Psoas muscle (tissue), 8 donors: ENCODE measurements at places on chromosomes 2 and 18.

DNA sequence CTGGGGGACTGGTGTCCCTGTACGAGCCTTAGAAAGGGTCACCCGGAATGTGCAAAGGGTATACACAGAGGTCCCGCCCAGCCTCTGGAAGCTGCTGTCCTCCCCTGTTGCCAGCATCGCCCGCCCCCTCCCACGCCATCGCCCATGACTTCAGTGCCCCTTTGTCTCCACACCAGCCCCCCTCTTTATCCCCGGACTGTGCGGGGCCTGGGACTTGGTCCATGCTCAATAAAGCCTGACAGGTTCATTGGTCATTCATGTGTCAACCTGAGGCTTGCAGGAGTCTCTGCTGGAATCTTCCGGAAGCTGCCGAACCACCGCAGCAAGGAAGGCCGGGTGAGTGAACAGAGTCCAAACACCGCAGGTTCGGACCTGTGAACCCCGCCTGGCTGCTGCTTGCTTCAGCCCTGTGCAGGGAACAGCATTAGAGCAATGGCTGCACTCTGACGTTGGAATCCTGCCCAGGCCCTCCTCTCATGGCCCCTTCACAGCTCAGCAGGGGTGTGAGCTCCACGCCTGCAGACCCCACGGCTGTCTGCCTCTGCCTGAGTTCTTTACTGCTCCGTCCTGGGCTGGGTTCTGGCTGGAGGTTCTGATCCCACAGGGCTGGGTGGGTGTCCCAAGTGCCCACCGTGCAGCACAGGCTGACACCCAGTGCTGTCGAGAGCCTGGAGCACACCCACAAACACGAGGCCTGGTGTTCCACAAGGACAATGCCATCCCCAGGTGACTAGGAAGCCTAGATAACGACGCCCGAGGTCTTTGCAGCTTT is 96.5 kb downstream of the SEPTIN10 start:
- H3K36me3 ChIP-seq, result no peaks in the 10 kb centered on the region
- no peaks in the 10 kb centered on the region for H3K27me3 ChIP-seq
- no peak overlapping the region for H3K4me3 ChIP-seq
- DNase-seq, result no peak
- peaks cover 16% of the 10 kb centered on the region for H3K4me1 ChIP-seq

DNA sequence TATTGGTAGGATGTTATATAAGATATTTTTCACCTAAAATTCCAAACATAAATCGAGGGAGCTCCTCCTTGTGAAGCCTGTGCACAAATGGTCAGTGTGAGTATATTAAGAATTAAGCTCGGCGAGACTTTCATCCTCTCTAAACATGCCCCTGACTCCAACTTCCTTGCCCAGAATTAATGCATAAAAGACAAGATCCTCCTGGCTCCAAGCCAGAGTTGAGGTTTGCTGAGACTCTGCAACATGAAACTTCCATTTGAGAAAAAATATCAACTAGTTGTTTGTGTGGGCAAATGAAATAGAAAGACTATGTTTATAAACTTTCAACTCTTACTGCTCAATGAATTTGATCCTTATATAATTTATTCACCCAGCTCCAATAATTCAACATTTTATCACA is 68.1 kb downstream of the CCDC178 start:
- H3K27ac ChIP-seq, result no peak overlapping the region
- no peak overlapping the region for H3K4me3 ChIP-seq

DNA sequence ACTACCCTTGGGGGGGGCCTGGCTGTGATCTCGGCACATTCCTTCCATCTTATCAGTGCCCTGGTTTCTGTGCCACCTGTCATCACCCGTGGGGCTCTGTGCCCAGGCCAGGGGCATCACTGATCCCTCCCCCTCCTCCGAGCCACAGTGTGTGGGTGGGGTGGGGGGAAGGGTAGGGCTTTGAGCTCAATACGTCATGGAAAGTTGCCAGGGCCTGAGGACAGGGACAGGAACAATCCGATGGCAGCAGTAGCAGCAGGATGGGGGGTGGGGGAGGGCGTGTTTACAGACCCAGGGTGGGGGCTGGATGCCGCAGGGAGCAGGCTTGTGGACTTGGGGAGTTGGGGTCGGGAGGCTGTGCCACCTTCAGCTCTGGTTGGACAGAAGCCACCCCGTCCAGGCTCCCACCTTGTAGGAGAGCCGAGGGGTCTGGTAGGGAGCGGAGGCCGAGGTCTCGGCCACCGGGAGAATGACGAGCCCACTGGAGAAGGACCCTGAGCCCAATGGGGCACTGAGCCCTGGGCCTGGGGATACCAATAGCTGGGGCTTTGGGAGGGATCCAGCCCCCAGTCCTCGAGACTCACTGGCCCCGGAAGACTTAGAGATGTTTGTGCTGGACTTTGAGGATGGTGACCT is 3.5 kb downstream of the SLC4A3 start:
- peak; percentile 53 for DNase-seq
- no peaks in the 10 kb centered on the region for H3K36me3 ChIP-seq
- no peak overlapping the region for H3K4me3 ChIP-seq
- H3K27me3 ChIP-seq, result no peaks in the 10 kb centered on the region
- no peaks in the 10 kb centered on the region for H3K4me1 ChIP-seq

GRCh38 chr2:42142547-42143184 is 26.5 kb upstream of the EML4 start:
- no peaks in the 10 kb centered on the region for H3K36me3 ChIP-seq
- H3K4me1 ChIP-seq, result peaks cover 24% of the 10 kb centered on the region
- H3K4me3 ChIP-seq, result peak overlapping the region; percentile 44
- peak overlapping the region; percentile 64 for H3K27ac ChIP-seq
- no peak for DNase-seq

- DNase-seq, result no peak
- peaks cover 35% of the 10 kb centered on the region for H3K4me1 ChIP-seq
- no peaks in the 10 kb centered on the region for H3K27me3 ChIP-seq
- H3K27ac ChIP-seq, result no peak overlapping the region
- no peak overlapping the region for H3K4me3 ChIP-seq
These were observed 67.2 kb downstream of the PTRHD1 start for GRCh38 chr2:24725956-24726355.

DNA sequence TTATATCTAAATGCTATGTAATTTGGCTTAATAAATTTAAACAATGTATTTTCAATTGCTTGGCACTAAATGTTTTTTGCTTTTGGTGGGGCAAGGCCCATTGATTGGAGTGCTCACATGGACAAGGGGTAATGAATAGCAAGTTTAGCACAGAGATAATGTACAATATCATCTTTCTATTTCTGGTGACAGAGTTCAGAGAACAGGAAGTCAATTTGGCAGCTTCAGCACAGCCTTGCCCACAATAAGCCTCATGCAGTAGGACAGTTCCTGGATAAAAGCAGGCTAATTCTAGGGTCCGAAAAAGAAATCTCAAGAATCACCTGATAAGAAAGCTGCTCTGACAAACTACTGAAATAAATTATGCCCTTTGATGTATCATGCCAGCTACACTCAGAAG is 443.9 kb upstream of the FSHR start:
- no peaks in the 10 kb centered on the region for H3K4me1 ChIP-seq
- no peak for DNase-seq
- H3K36me3 ChIP-seq, result no peaks in the 10 kb centered on the region
- H3K27me3 ChIP-seq, result no peaks in the 10 kb centered on the region
- no peak overlapping the region for H3K4me3 ChIP-seq
- no peak overlapping the region for H3K27ac ChIP-seq

GRCh38 chr2:160859096-160859495 is 301.1 kb upstream of the TANK start:
- no peak overlapping the region for H3K4me3 ChIP-seq
- H3K27me3 ChIP-seq, result no peaks in the 10 kb centered on the region
- H3K4me1 ChIP-seq, result no peaks in the 10 kb centered on the region
- H3K36me3 ChIP-seq, result no peaks in the 10 kb centered on the region

DNA sequence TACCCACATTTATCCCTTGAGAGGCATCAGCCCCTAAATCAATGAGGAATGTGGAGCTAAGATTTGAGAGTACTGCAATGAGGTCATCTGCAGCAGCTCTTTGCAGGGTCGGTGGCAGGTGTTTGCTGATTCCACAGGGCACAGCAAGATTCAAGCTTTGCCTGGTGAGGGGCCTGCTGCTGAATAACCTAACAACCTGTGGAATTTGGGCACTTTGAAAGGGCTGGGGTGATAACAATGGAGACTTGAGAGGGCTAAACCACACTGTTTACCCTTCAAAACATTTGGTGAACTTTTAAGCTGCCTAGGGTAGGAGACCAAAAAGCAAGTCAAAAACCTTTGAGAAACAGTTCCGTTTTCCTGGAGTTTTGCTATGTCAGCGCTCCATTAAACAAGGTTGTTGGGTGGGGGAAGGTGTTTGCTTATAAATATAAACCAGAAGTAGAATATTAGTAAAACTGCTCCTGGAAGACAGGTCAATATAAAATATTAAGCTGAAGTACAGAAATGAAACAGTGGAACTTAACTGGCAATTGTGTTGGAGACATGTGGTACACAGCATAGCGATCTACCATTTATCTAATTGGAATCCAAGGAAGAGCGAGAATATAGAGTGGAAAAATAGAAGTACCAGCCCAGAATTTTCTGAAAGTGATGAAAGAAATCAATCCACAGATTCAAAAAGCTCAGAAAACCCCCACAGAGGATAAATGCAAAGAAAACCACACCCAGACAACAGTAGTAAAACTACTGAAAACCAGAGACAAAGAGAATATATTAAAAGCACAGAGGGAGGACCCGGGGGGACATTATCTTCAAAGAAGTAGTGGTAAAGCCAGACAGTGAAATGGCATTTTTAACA is 15.7 kb downstream of the COPS8 start:
- H3K4me1 ChIP-seq, result peaks cover 42% of the 10 kb centered on the region
- DNase-seq, result no peak
- H3K27ac ChIP-seq, result no peak overlapping the region
- H3K27me3 ChIP-seq, result no peaks in the 10 kb centered on the region
- peaks cover 47% of the 10 kb centered on the region for H3K36me3 ChIP-seq
- H3K4me3 ChIP-seq, result no peak overlapping the region

DNA sequence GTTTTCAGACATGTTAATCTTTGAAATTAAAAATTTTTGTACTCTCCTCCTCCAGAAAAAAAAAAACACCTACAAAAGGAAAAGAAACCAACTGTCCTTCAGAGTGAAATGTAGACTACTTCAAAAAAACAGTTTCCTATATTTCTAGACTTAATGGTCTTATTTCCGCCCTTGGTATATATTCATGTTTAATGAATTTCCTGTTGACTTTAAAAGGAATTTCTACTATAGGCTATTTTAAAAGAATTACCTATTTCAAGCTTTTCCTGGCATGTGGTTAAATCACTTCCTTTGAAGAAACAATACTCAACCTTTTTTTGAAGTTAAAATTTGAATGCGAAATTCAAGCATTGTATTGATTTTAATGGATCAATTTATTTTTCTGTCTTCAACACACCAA is 29.2 kb downstream of the GULP1 start:
- no peak for DNase-seq
- no peak overlapping the region for H3K4me3 ChIP-seq
- H3K27me3 ChIP-seq, result no peaks in the 10 kb centered on the region
- H3K36me3 ChIP-seq, result no peaks in the 10 kb centered on the region

GRCh38 chr2:15763822-15764682 is 172.4 kb downstream of the DDX1 start:
- DNase-seq, result no peak
- H3K27me3 ChIP-seq, result no peaks in the 10 kb centered on the region

DNA sequence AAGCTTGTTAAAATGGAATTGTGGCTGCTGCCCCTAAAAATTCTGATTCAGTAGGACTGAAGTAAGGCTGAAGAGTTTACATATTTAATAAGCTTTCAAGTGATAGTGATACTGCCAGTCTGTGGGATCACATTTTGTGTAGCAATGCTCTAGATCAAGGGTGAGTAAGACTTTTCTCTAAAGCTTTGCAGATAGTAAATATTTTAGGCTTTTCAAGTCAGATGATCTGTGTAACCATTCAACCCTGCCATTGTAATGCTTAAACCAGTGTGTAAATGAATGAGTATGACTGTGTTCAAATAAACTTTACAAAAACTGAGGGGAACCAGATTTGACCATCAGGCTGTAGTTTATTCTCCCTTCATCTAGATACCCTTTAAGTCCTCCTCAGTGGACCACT is 92.7 kb downstream of the PIK3C3 start:
- no peak overlapping the region for H3K27ac ChIP-seq
- H3K4me3 ChIP-seq, result no peak overlapping the region
- H3K4me1 ChIP-seq, result no peaks in the 10 kb centered on the region
- peaks cover 3% of the 10 kb centered on the region for H3K36me3 ChIP-seq

- H3K27me3 ChIP-seq, result no peaks in the 10 kb centered on the region
- no peaks in the 10 kb centered on the region for H3K36me3 ChIP-seq
- no peak for DNase-seq
- H3K4me1 ChIP-seq, result peaks cover 12% of the 10 kb centered on the region
- no peak overlapping the region for H3K27ac ChIP-seq
These were observed 17.8 kb upstream of the ASAP2 start for GRCh38 chr2:9188823-9189222.

DNA sequence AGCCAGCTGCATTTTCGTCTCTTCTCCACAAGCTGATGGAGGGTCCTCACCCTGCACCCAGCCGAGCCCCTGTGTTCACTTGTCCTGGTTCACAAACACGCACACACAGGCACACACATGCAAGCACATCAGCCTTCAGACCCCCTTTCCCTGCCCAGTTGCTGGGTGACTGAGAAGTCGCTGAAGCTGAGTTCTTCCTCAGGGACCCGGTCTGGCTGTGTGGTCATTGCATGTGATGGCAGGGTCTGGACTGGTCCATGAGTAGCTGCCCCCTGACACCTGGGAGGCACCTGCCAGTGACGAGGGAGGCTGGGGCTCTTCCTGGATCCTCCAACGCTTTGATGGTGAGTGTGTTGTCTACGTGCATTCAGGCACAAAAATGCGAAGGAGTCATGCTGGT is 546.1 kb upstream of the SALL3 start:
- no peak overlapping the region for H3K4me3 ChIP-seq
- DNase-seq, result no peak
- H3K36me3 ChIP-seq, result no peaks in the 10 kb centered on the region
- no peaks in the 10 kb centered on the region for H3K4me1 ChIP-seq
- no peaks in the 10 kb centered on the region for H3K27me3 ChIP-seq
- no peak overlapping the region for H3K27ac ChIP-seq

- H3K27ac ChIP-seq, result no peak overlapping the region
- no peaks in the 10 kb centered on the region for H3K4me1 ChIP-seq
- no peaks in the 10 kb centered on the region for H3K36me3 ChIP-seq
- DNase-seq, result no peak
These were observed 20.2 kb upstream of the ACVR2A start for GRCh38 chr2:147824620-147825019.

DNA sequence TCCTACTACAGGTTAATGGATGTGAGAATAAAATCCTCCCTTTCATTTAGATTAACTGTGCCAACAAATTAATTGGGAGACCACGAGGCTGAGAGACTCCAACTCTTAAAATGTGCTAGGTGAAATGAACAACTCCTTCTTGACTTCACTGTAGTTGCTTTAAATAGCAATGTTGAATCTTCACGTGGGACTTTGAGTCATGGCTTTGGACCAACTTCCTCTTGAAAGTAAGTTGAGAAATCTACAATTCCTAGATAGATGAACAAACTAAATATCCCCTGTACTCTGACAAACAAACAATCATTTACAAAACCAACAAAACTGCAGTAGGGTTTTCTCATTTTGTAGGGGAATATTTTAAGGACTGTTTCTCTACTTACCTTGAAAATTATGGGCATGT is 291.9 kb upstream of the SPRED2 start:
- no peak for DNase-seq
- peaks cover 11% of the 10 kb centered on the region for H3K4me1 ChIP-seq
- no peak overlapping the region for H3K27ac ChIP-seq
- no peak overlapping the region for H3K4me3 ChIP-seq
